ENCODE measurements at places on chromosomes 12 and 14.
A peak's percentile ranks its signal among the peaks of the same experiment; 100 is the strongest.

DNA sequence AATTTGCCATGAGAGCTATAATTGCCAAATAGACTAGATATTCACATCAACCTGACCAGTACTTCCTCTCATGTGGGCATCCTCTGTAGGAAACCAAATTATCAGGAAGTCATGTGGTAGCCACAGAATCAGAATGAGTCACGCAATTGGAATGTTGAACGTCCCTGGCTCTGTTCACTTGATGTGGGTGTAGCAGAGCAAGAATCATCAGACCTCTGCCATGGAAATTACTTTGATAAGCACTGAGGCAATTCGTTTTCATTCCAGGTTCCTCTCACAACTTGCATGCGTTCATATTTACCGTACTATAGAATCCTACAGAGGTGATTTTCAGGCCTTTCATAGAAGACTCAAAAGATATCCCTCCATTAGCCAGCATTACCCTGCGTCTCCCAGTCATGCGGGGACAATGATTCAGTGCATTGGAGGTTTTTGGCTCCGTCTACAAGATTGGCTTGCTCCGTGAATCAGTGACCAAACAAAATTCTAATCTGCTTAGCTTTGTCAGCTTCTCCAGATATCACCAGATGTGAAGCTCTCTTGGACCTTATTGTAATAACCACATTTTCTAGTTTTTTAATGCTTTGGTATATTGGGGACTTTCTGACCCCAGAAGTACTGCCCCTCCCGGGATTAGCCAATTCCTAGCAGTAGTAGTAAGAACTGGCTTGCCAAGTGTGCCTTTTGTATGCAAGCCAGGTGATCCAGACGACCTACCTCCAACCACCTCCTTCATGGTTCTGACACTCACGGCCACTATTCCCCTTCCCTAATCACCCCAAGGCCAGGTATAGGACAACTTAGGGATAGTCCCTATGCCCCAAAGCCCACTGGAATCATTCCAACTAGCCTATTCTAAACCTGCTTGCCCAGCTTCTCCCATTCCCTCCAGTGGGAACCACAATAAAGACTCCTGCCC lies 133.4 kb downstream of the KICS2 start:
- peak; percentile 93 for DNase-seq

DNA sequence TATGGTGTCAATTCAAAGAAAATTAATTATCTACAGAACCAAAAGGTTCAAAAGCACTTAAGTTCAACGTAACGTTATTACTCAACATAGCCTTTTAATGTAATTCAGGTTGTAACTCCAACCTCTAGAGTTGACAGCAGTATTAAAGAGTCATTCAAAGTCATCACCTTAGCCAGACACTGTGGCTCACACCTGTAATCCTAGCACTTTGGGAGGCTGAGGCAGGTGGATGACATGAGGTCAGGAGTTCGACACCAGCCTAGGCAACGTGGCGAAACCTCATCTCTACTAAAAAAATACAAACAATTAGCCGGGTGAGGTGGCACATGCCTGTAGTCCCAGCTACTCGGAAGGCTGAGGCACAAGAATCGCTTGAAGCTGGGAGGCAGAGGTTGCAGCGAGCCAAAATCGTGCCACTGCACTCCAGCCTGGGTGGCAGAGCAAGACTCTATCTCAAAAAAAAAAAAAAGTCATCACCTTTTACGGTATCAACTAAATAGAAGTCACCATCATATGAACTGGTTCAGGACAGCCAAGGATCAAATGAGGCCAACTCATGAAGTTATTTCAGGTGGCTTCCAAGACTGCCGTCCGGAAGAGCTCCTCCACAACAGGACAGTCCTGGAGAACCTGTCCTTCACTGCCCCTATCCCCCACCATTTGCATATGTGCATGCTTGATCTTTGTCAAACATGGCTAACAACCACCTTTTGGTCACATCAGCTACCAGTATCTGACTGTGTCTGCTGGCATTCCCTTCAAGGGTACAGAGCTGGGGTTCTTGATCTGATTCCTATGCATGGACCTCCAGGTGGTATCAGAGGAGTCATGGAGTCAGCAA lies 4.2 kb downstream of the PPTC7 start:
- no peak for DNase-seq

DNA sequence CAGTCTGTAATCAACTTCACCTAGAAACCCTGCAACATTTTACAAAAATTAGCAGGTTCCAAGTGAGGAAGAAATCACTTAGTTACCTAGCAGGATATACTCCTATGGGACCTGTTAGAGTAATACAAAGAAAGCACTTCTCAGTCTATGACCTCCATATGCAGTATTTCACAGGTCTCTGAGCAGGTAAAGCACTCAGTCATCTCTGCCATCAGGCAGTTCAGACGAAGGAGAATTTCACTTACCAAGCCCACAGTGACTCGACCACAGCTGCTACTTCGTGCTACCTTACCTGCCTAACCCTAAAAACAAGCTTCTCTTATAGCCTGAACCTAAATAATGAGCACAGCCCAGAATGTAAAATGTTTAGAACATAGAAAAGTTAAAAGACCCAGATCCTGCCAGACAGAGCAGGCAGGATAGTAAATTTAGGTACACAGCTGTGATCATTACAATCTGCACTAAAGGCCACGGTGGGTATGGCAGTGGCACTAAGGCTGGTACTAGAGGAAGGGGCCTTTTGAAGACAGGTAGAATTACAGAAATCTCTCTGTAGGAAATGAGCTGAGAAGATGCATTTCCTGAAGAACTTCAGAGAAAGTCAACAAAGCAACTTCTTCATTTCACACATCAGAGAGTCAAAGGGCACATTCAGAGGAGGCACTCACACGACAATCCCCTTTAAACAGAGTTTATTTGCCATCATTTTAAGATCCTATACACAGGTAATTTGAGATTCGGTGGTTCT lies 35.7 kb downstream of the DCAF5 start:
- no peak for DNase-seq

- DNase-seq: no peak
Measured at GRCh38 chr14:64778104-64778754, 74.0 kb downstream of the PLEKHG3 start.

GRCh38 chr12:62738105-62738504 lies 196.8 kb downstream of the PPM1H start:
- DNase-seq: no peak

- no peak for DNase-seq
Measured at GRCh38 chr14:33834466-33835260, 116.2 kb downstream of the EGLN3 start.

- no peak for DNase-seq
Measured at GRCh38 chr14:23324455-23324846, 3.2 kb downstream of the PABPN1 start.

GRCh38 chr14:95477411-95478269 lies 38.8 kb downstream of the SYNE3 start:
- no peak for DNase-seq

- DNase-seq: peak; percentile 71
Measured at GRCh38 chr12:92745856-92746550, 43.2 kb downstream of the PLEKHG7 start.

- no peak for DNase-seq
Measured at GRCh38 chr14:87407344-87407743, 585.6 kb downstream of the GALC start.

GRCh38 chr12:72075891-72076557 lies 137.4 kb downstream of the TPH2 start:
- no peak for DNase-seq

- DNase-seq: no peak
Measured at GRCh38 chr14:78508023-78508422, 337.9 kb downstream of the NRXN3 start.

- DNase-seq: no peak
Measured at GRCh38 chr12:101097829-101098580, 112.0 kb downstream of the SLC5A8 start.

DNA sequence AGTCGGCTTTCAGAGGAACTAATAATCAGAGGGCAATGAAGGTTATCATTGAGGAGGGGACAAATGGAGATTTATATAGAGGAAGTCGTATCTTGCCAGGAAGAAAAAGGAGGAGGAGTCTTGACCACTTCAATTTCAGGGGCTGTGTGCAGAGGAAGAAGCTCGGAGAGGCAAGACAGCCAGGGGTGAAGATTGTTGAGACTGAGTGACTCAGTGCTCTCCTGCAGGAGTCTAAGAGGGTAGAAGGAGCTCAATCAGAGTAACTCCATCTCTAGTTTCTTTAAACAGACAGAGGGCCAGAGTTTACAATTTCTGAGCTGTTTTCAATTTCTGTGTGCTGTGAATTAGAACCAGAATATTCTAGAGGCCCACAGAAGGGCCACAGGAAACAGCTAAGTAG lies 439.3 kb upstream of the PRICKLE1 start:
- no peak for DNase-seq

DNA sequence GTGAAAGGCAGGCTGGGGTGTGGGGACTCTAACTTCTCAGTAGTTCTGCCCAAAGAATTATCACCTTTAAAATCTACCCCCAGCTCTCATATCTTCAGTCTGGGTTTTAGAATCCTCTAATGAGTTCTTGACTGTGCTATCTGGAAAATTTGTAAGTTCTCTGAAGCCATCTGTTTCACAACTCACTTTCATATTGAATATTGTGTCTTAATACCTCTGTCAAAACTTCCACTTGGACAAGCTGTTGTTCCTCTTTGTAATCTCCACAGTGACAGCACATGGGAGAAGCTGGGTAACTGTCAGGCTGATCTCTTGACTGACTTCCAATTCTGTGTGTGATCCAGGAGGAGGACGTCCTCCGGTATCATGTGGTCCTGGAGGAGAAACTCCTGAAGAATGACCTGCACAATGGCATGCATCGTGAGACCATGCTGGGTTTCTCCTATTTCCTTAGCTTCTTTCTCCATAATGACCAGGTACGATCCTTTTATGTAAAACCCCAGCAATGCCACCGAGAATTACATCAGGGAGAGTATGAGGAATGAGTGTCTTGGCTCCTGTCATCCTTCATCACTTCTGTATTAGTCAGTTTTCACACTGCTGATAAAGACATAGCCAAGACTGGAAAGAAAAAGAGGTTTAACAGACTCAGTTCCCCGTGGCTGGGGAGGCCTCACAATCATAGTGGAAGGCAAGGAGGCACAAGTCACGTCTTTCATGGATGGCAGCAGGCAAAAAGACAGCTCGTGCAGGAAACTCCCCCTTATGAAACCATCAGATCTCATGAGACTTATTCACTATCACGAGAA lies 111.9 kb downstream of the STAB2 start:
- DNase-seq: no peak

DNA sequence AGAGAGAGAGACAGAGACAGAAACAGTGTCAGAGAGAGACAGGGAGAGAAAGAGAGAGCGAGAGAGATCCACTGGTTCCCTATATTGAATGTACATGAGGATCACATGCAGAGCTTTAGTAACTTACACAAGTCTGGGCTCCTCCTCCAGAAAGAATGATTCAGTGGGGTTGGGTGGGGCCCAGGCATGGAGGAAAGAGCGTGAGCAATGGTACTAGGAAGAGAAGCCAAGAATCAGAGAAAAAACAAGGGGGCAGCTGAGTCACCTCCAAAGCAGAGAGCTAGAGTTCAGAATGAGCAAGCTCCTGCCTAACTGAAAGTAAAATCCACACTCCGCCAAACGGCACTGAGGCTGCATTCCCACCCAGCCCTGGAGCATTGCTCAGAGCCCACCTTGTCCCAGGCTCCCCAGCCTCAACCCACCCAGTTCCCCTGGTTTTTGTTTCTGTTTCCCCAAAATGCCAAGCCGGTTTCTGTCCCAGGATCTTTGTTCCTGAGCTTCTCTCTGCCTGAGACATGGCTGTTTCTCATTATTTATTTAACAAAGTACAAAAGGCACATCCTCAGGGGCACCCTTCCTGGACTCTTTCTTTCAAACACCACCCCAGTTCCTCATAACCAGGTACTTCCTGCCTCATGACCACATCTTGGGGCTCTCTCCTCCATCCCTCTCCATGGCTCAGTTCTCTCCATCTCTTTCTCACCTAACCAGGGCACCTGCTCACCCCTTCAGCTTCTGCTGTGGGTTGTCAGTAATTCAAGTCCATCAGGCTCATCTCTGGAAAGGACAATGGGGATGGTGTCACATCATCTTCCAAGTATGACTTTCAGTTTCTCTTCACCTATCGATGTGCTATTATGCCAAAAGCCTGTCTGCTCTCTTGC lies 670.3 kb upstream of the TBX3 start:
- DNase-seq: peak; percentile 98

GRCh38 chr14:52977798-52978197 lies 26.9 kb upstream of the FERMT2 start:
- DNase-seq: no peak

- DNase-seq: no peak
Measured at GRCh38 chr14:31926652-31927347, 150.3 kb upstream of the ARHGAP5 start.

- DNase-seq: no peak
Measured at GRCh38 chr12:102609996-102610395, 129.6 kb upstream of the IGF1 start.

DNA sequence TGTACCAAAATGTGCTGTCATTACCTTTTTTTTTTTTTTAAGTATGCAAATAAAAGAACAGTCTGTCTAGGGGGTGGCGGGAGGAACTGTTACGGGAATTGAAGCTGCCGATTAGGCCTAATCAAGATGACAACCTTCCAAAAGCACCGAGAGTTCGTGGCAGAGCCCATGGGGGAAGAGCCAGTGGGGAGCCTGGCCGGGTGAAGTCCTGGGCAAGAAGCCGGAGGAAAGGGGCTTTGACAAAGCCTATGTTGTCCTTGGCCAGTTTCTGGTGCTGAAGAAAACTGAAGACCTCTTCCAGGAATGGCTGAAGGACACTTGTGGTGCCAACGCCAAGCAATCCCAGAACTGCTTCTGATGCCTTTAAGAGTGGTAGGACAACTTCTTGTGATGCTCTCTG lies 42.6 kb downstream of the ACTN1 start:
- no peak for DNase-seq

DNA sequence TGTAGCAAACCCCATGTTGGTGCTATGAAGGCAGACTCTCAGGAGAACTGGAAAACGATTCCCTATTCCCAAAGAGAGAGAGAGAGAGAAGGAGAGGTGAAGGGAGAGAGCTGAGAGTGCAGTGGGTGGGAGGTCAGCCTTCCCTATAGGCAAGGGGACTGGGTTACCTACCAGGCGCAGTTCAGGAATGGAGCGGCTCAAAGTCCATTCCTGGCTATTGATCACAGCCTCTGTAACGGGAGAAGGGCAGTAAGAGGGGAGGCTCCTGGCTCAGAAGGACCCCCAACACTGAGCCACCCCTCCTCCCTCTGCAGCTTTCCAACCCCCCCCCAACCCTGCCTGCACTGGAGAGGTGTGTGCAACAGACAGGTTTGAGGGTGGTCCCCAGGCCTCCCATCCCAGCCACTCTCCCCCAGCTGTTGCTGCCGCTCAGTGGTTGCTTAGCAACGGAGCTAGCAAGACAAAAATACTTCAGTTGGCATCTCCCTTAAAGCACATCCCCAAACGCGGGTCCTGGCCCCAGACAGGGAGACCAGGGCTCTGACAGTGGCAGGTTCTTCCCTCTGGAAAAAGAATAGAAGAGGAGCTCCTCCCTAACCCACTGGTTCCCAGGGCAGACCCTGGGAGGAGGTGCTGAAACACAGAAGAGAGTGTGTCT lies 3.2 kb downstream of the AGAP2 start:
- no peak for DNase-seq

- DNase-seq: no peak
Measured at GRCh38 chr12:40300490-40300889, 75.7 kb downstream of the LRRK2 start.

- no peak for DNase-seq
Measured at GRCh38 chr12:108671110-108671509, 37.4 kb upstream of the SELPLG start.
